ENCODE measurements at places on chromosomes 11 and 22. TPM values are rescaled to one million over a fixed set of nuclear protein-coding genes. Genes with fewer than 3 reads are reported as not detected.

- no peak for DNase-seq
Measured at GRCh38 chr11:30788849-30789248, 202.7 kb upstream of the MPPED2 start.

DNA sequence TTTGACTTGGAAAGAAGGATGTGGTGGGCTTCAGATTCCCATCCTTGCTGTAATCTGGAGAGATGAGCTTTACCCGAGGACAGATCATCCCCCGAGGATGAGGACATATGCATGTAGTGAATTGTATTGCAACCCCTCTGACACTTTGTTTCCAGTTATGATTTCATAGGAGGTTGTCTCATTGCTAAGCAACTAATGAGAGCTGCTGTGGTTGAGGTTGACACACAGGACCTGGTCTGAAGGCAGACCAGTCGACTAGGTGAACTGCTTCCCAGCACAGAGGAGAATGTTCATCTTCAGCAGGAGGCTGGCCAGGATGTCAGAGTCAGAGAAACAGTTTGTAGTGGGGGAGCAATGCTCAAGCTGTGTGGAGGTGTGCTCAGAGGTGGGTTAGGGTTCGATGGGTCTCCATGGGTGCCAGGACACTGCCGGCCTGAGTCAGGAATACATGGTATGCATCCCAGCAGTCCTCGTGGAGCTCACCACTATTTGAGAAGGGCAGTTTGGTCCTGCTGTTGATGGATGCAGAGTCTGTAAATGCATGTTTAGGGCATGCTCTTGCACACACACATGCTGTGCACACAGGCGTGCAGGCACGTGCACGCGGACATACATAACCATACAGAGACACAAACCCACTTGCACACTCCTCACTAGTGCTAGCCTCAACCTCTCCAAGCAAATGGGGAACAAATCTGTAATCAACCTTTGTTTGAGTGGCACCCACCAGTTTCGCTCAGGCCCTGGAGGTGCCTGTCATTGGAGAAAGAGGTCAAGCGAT lies 153.7 kb downstream of the TBC1D22A start:
- no peak for DNase-seq

- no peak for DNase-seq
Measured at GRCh38 chr22:26956371-26956770, 299.0 kb downstream of the MIAT start.

DNA sequence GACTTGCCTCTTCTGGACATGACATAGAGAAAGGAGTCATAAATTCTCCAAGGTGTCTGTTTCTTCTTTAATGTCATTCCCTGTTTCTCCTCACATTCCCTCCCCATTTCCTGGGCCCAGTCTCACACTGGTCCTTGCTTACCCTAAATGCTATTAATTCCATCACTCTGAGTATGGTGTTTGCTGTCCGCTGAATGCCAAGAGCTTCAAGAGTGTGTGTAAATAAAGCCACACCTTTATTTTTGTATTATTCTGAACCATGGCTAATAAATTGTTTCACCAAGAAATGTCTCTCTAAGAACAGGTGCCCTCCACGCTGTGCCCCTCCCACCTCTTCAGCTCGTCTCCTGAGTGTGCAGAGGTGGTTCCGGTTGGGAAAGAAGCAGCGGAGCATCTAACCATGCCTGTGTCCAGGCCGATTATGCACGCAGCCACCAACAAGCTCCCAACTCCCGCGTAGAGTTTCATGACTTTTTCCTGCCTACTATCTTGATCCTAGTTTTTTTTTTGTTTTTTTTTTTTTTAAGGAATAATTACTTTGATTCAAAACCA lies 8.6 kb downstream of the TMEM121B start:
- DNase-seq: no peak

The HMBS gene
- total RNA-seq: 5.4 TPM

DNA sequence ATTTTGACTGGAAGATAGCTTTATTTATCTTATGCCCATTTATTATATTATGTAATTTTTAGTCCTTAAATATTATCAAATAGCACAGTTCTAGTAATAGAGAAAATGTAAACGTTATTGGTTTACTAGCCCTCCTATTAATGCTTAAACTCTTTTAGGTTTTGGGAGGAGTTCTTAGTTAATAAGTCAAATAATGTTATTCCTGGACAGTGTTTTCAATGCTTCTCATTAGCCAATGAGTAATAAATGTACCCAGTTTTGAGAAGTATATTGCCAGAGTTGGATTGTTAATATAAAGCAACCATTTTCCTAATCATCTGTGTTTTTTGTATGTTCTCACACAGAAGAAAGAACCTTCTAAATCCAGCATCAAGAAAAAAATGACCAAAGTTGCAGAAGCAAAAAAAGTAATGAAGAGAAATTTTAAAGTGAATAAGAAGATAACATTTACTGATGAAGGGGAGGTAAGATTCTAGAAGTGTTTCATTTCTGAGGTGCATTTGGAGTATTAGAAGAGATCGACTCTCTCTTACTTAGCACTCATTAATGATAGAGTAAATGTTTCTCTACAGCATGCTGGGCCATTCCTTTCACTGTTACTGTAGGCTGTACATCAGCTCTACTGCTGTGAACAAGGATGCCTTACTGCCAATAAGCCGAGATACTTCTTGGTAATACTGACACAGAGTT lies 173.4 kb downstream of the DDX10 start:
- no peak for DNase-seq

The OR5P2 gene
- total RNA-seq: not detected

GRCh38 chr11:106961518-106961917 lies 56.8 kb downstream of the GUCY1A2 start:
- DNase-seq: no peak

- DNase-seq: no peak
Measured at GRCh38 chr11:92130421-92130831, 94.2 kb upstream of the FAT3 start.

GRCh38 chr22:16721961-16722360 lies 103.2 kb downstream of the XKR3 start:
- DNase-seq: no peak

The GSTT4 gene
- not detected for total RNA-seq

- no peak for DNase-seq
Measured at GRCh38 chr11:126086248-126086647, 23.6 kb upstream of the CDON start.

The FAM111B gene
- 0.57 TPM for total RNA-seq

- no peak for DNase-seq
Measured at GRCh38 chr11:94500181-94500580, 6.4 kb downstream of the ANKRD49 start.

- no peak for DNase-seq
Measured at GRCh38 chr22:43342347-43343261, 568 bp downstream of the SCUBE1 start.

The POU2F3 gene
- total RNA-seq: not detected

The SLC17A6 gene
- total RNA-seq: not detected

DNA sequence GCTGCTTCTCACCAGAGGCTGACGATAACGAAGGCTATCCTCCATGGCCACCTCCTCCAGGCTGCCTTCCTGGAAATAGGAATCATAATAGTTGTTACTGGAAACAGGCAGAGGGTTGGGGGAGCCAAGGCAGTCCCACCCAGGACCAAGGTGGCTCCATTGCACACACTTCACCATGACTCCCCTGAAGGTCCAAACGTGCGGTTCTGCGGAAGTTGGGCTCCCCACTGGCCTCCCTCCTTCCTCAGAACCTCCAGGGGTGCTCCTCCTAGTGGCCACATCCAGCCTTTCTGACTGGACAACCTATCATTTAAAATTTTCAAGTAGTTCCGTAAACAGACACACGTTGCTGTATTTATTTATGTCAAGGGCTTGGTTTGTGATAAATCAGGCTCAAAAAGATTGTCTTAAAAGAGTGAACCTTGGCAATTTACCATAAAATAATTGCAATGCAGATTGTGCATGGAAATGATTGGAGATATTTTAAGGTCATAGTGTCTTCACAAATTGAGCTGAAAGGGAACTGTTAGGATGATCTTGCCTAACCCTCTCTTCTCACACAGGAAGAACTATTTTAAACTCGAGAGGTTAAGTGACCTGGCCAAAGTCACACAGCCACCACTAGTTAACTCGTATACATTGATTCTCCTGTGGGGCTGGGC lies 1.4 kb upstream of the TCN2 start:
- DNase-seq: peak; percentile 44

All from CD8-positive, alpha-beta T cell (primary cell).